ENCODE measurements at places on chromosomes 11 and 22.

GRCh38 chr11:69402251-69402887 lies 79.1 kb upstream of the LINC01488 start:
- no peak for DNase-seq

DNA sequence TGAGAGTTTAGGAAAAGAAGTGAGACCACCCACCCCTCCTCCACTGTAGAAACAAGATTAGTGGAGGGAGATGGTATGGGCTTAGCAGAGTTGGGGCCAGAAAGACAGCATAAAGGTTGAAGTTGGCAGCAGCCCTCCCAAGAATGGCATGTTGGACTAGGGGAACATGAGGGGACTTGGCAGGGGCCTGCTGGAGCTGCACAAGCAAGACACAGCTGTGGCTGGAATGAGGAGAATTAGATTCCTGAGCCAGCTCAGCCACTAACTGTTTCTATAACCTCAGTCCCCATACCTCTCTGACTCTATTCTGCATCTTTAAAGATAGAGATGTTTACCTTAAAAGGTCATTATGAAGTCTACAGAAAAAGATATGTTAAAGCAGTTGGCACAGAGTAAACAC lies 13.2 kb downstream of the MAP6 start:
- DNase-seq, result no peak

GRCh38 chr22:36331912-36332622 lies 55.7 kb downstream of the MYH9 start:
- no peak for DNase-seq

DNA sequence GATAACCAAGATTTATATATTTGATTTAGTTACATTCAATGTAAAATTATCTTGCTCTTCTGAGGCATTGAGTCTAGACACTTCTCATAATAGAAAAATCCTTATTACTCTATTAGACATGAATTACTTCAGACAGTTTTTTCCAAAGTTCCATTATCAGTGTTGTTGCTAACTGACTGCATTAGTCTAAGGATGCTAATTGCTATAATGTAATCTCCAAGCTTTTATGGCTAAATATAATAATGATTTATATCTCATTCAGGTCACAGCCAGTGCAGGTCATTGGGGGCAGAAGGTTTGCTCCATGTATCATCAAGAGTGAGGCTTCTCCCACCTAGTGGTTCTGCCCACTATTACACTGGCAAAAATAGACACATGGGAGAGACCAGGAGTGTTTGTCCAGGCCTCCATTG lies 377.2 kb upstream of the DDI1 start:
- no peak for DNase-seq

GRCh38 chr11:61369372-61370348 lies 7.5 kb downstream of the TMEM138 start:
- DNase-seq, result no peak

GRCh38 chr11:61309739-61310138 lies 14.6 kb upstream of the VWCE start:
- no peak for DNase-seq

DNA sequence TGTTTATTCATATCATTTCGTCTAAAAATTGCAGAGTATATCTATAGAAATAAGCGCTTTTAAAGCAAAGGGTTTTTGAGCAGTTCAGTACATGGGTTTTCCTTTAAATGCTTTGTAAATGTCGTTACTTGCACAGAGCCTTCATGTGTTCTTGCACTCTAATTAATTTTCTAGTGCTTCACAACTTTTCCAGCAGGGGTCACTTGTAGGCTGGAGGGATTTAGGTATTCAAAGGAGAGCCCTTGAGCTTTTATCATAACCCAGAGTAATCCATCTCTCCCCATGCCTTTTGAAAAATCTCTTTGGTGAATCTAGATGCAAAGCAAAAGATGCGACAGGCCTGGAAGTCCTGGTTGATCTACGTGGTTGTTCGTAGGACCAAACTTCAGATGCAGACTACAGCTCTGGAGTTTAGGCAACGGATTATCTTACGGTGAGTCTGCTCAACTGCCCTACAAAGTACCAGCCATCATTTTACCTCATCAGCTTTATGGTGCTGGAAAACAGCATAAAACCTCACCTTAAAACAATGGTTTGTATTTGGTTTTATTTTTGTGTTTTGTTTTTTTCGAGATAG lies 60.4 kb downstream of the SFI1 start:
- no peak for DNase-seq

GRCh38 chr11:123652599-123652998 lies 1.8 kb downstream of the SCN3B start:
- DNase-seq, result no peak

DNA sequence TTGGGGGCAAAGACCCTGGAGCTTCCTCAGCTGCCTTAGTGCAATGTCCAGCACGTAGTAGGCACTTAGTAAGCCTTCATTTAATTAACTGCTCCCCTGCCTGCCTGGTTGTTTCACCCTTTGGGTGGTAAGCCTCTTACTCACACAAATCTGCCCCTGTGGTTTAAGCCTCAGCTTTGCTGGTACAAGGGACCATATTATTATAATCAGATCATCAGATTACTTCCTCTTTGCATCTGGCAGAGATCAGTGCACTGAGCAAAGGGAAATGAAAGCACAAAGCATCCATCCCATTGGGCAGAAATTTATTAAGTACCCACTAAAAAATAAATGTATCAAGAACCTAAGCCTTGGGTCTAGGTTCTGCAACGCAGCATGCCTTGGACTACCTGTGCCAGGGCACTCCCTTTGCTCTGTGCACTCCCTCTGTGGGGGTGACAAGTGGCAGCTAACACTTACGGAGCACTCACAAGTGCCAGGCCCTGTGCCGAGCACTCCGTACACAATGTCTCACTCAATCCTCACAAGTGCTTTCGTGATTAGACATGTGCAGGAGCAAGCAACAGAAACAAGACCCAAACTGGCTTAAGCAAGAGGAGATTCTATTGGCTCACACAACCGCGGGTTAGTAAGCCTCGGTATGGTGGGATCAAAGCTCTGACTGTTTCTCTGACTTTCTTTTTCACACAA lies 34.9 kb upstream of the DAGLA start:
- no peak for DNase-seq

- DNase-seq, result no peak
These were observed 485.8 kb upstream of the CADM1 start for GRCh38 chr11:115990004-115990447.

- DNase-seq, result no peak
These were observed 8.5 kb upstream of the CCDC89 start for GRCh38 chr11:85694385-85694980.

DNA sequence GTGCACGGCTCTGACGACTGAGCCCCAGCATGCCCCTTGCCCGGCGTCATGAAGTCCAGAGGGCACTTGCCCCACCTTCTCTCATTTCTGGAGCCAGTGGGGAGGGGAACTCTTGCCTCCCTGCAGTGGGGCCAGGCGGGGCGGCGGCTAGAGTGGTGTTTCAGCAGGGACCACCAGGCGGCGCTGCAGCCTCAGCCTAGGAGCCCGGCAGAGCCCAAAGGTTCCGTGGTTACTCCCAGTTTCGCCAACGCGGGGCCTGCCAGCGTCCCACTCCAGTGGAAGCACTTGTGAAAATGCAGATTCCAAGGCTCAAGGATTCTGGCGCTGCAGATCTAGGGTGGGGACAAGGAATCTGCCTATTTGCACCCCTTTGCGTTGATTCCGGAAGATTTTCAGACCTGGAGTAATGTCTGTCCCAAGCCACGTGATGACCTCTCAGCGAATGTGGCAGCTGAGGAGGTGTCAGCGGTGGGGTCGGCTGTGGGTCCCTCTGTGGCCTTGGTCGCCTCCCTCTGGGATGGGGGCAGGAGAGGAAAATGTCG lies 55.7 kb downstream of the CD82 start:
- DNase-seq, result peak; percentile 36

DNA sequence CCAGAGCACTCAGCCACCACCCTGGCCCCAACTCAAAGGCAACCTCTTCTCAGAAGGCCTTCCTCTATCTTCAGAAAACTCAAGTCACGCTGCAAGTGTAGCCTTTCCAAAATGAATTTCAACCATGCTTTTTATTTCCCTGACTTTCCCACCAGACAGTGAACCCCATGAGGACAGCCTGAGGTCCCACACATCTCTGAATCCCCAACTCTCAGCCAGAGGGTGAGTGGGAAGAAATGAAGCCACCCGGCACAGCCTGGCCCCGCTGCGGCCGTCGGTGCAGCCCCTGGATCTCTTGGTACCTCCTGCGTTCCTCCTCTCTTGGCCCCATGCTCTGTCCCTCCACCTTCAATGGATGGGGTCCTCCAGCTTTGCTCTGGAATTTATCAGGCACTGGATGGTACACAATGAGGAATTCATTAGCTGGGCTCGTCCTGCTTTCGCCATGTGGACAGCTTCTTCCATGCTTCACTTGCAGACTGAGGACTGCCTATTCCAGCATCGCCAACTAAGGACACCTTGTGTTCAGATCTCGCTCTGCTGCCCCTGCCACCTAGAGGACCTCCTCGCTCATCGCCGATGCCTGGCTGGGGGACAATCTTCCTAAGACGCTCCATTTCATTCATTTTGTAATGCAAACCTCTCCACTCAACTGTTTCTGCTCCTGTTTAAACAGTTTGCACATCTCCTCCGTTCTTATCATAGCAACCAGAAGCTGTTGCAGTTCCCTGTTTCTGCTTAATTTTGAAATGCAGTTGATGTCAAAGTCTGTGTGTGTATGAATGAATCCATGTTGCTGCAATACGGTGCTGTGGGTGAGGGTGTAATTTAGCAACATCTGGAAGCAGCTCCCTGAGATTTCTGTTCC lies 672.1 kb downstream of the TBC1D22A start:
- DNase-seq, result no peak
